ENCODE measurements at places on chromosomes 12 and 14.

- no peak for DNase-seq
These were observed 1.4 kb upstream of the CCDC85C start for GRCh38 chr14:99605299-99605961.

- DNase-seq, result no peak
These were observed 126.0 kb upstream of the AMIGO2 start for GRCh38 chr12:47205532-47206449.

GRCh38 chr14:83798421-83798820 lies 1731.5 kb upstream of the FLRT2 start:
- no peak for DNase-seq

DNA sequence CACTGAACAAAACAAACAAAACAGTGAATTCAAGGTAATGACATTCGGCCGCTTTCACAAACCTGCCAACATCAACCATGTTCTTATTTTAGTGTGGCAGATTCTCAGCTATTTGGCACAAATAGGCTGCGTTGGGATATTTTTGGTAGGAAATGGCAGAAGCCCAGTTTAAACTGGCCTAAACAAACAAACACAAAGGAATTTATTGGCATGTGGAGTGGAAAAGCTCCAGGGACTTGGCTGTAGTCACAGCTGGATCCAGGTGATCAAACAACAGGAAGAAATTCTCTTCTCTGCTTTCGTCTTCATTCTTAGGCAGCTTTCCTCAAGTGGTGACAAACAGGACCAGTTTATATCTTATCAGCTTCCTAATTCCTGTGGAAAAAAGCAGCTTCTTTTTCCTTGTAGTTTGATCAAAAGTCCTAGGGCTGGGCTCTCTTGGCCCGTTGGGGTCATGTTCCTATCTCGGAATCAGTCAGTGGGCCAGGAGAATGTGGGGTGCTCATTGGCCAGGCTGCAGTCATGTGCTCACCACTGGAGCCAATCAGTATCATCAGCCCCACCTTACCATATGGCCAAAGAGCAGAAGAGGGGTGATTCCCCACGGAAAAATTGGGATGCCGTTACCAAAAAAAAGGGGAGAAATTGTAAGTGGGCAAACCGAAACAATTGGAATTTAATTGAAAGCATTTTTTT lies 22.6 kb downstream of the C12orf75 start:
- no peak for DNase-seq

GRCh38 chr14:102279688-102280348 lies 25.1 kb downstream of the MOK start:
- no peak for DNase-seq

Measured in cortex of kidney (tissue), 1 donor.